Stimulated activated CD4-positive, alpha-beta T cell treated with anti-CD3 and anti-CD28 coated beads, Interleukin-4, amount 100 ng/mL, for 24 hours (primary cell): ENCODE measurements at places on chromosomes 2 and 18.

DNA sequence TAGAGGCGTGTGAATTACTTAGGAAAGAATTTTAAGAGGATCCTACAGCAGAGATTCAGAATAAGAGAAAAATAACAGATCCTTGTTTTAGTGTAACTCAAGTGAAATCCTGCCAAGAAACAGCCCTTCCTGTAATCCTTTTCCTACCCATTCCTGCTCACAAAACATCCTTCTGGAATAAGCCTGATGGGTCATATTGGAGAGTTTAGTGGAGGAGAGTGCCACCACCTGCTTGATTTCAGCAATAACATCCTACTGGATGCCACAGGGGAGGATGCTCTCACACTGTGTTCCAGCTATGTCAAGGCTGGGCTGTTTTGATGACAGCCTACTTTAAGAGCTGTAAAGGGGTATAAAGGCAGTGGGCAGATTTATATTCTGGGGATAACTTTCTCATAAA, 54.8 kb upstream of the CCDC178 start:
- no peak for DNase-seq

DNA sequence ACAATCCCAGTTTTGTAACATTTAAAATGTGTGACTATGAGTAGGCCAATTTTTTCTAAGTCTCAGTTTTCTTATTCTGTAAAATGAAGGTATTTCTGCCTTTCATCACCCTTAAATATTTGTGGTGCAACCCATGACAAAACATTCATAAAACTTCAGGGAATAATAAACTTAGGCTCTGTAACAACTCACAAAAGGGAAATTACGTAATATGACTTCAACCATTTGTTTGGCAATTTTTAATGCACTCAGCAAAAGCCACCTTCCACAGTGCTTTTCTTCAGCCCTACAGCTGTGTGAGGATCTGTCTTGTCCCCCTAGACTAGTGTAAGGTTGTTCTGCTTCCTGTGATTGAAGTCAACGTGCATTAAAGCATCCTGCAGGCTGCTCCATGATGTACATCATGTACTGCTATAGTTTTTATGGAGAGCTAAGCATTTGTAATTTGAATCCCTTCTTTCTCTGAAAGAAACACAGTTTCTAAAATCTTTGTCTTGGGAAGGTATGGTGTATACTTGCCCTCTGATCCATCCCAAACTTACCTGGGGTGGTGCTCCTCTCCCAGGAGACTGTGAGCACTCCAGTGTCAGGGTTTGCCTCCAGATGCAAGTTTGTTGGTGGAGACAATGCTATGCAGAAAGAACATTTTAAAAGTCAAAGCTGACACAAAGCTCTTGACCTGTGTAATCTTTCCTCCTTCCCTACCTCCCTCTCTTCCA, 39.1 kb downstream of the FN1 start:
- no peak for DNase-seq

GRCh38 chr2:216183462-216183861, 74.3 kb downstream of the XRCC5 start:
- DNase-seq: no peak

DNA sequence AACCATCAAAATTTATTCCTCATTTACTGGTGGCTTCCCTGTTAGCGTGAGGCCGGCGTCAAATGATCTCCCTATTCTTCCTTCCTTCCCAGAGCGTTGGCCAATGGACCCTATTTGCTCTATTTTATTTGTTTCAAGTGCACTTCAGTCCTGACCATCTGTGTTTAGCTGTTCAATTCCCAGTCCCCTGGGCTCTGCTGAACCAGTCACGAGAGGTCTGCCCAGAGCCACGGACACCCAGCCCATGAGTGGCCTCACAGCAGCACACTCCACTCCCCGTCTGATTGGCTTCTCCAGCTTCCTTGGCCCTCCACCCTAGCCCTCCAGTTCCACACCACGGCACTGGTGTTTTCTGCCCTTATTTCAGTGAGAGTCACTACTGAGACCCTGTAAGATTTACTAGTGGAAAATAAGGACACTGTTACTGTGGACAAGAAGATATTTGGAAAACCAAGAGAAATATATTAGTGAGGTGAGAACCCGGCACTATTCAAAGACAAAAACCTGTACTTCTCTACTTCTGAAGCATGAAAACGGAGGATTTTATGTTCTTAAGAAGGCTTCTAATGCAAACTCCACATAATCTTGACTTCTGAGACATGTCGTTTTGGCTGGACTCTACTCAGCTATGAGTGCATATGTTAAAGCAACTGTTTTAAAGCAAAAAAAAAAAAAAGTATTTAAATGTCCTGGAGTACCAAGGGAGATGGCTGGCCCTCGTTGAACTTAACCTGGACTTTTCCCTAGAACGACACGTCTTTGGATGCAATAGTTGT, 86.6 kb downstream of the COL6A3 start:
- no peak for DNase-seq

DNA sequence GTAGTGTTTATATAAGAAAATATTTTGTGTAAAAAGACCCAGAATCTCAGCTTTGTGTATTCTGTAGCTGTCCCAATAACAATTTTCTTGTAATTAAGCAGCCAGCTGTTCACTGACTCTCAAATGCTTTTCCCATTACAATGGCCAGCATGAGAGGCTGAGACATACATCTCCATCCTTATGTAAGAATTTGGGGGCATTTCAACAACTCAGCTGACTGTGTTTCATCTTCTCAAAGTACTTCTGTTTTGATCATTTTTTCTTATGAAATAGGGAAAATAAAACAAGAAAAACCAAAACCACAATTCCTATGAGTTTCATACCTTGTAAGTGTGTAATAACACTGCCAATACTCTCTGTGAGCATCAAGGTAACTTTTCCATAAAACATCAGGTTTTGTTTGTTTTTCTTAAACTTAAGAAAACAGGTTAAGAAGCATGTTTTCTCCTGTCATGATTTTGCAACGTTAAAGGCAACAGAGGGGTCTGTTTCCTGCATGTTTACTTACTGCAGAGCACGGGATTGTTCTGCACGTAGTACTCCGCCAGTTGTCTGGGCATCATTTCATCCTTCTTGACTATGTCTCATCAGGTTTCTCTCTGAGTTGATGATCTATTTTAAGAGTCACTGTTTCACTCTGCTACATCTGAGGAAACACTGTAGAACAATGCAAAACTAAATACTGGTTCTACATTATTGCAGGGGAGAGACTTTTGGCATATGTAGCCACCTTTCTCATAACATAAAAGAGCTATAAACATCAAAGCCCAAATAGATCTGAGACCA, 62.9 kb upstream of the CYRIA start:
- DNase-seq: no peak

- peak; percentile 73 for DNase-seq
Observed at GRCh38 chr2:157404363-157404762, 39.5 kb downstream of the CYTIP start.

- no peak for DNase-seq
Observed at GRCh38 chr2:201790291-201790690, 9.6 kb upstream of the ALS2 start.

GRCh38 chr2:182893666-182894065, 27.2 kb upstream of the FRZB start:
- DNase-seq: no peak

- no peak for DNase-seq
Observed at GRCh38 chr2:64192125-64192479, 47.9 kb upstream of the PELI1 start.

DNA sequence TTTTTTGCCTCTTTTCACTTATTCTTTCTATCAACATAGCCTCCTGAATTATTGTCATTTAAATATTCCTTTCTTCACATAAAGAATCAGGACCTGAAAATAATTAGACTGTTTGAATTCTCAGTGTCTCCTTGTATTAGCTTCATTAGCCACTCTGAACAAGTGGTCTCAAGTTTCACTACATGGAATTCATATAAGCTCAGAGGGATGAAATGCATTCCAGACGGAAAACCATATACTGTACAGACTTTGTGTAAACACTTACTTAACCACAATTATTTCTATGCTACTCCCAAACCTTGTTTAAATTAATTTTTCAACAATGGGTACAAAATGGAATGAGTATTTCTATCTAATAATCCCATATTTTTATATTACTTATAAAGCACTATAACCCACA, 53.4 kb downstream of the CHN1 start:
- no peak for DNase-seq
